RWPE2 (cell line): ENCODE measurements at places on chromosomes 2 and 18.

DNA sequence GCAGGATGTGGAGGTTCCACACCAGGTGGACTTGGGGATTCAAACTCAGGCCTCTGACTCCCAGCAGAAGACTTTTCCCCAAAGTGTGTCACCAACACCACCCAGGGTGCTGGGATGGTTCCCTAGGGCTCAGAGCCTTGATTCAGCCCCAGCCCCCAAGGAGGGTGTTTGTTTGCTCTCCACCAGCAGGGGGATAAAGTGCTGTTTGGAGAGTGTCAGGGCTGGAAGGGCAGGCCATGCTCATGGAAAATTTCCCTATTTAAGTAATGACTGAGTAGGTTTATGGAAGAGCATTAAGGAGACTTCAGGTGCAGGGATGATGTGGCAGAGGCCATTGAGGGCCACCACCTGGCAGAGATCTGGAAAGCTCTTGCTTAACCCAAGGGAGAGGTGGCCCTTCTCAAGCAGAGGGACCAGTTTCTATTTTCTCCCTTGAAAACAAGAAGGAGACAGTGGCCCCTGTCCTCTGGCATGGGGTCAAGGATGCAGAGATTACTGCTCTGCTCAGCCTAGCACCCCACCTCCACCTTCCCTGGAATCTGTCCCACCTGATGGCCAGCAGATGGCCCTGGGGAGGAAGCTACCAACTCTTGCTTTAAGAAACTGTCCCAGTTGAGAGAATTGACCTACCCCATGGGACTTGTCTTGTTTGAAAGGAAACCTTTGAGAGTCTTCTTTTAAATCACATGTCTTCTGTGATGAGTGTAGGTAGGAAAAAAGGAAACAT, 122.1 kb downstream of the ACOXL start:
- no peak for DNase-seq

DNA sequence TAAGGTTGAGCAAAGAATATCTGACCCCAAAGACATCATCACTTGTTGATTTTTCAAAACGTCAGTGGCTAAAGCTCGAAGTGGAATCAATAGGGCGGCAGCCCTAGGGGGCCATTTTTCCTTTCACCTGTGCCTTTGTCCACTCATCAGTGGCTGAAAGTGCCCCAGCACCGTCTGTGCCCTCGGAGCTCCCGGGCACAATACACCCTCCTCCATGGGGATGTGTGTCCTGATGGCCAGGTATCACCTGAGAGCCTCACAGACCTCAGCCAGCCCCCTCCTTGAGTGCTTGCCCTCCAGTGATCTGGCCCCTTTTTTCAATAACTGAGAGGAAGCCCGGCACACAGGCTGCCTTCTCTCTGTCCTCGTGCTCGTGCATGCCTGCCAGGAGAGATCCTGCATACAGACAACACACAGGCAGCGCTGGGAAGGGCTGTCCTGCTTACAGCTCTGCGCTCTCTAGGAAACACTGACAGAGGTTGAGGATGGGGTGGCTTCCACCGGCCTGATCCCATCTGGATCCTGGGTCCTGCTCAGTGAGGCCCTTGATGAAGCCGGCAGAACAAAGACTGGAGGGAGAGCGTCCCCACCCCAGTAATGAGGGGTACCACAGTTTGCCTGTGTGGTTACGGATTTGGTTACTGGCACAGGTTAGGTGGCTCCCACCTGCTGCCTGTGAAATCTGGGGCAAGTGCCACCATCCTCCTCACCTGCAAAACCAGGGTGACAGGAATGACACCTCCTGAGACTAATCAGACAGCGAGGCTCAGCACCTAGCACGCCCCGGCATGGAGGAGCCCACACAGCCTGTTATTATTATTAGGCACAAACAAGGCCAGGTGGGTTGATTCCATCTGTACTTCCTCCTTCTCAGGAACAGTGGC, 197.5 kb upstream of the RAB6C start:
- DNase-seq = no peak

DNA sequence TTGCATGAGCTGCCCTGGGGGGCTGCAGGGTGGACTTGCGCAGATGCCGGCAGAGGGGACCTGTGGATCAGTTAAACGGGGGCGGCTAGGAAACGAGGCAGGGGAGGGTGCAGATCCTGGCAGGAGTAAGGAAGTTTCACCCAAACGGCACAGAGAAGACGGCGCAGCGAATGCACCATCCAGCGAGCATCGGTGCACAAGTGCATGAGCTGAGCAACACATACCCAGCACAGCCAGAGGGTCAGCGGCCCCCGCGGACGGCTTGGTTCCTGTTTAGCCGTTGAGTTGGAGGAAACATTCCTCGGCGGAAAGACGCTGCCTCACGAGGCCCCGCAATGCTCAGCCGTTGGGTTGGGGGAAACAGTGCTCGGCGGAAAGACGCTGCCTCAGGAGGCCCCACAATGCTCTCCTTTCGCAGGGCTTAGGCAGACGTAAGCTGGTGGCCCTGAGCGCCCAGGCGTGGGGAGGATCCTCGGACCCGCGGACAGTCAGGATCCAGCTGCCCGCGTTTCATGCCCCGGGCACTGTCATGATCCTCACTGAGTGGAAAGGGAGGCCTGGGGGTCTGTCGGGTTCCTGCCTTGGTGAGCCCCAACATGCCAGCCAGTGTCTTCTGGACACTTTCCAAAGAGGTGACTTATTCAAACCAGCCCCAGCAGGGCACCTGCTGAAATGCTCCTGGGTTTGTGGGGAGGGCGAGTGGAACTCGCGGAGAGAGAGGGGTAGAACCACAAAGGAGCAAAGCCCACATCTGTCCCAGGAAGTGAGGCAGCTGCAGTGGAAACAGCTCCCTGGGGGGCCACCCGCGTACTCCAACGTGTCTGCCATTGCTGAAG, 86.3 kb downstream of the NDUFA10 start:
- peak; percentile 45 for DNase-seq

DNA sequence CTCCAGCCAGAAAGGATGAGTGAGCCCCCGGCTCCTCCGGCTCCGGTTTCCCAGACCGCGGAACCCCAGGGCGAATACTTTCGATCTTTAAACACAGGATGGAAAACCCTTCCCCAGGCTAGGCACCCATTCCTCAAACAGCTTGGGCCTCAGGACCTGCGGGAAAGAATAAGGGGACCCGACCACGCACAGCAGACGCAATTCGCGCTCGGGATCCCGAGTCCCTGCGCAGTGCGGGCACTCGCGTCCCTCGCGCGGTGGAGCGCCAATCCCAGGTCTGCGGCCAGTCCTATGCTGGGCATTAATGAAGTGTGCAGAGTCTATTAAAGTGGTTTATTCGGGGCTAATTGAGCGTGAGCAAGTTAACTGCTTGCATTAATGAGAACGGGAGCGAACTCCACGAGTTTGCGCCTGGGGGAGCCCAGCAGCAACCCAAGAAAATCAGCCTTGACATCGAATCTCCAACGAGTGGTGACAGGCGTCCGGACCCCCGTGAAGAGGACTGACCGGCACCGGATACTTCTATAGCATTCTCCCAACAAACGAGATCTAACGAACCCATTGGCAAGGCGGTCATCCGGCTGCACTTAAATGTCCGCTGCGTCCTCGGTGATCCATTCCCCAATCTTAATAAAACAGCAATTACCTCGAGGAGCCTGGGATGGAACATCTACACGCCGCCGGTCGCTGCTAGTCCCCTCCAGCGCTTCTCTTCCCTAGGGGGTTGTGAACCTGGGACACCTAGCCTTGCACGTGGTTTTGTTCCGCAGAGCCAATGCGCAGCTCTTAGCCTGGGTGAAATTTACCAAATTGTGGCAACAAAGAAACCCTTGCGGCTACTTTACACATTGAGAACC, 1.6 kb downstream of the OSR1 start:
- DNase-seq = no peak
